Urinary bladder (tissue), 4 donors: ENCODE measurements at places on chromosomes 6 and 20. TPM values are rescaled to one million over a fixed set of nuclear protein-coding genes. Genes with fewer than 3 reads are reported as not detected.

DNA sequence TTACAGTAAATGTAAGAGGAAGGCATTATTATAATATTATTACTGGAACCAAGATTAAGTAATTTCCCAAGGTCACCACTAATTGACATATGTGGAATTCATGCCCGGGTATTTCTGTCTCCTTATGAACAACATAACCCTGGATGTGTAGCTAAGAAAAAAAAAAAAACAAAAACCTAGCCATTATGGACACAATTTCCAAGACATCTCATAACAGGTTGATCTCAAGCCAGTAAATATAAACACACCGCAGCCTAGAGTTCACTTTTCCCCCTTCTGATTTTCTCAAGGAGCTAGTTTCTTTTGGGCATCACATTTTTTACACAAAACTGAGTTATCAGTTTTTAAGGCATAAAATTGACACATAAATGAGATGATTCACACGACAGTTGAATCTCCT lies 306.5 kb upstream of the RSPO3 start:
- no peak for DNase-seq

- DNase-seq: no peak
These were observed 2.9 kb upstream of the SOD2 start for GRCh38 chr6:159695984-159696383.

DNA sequence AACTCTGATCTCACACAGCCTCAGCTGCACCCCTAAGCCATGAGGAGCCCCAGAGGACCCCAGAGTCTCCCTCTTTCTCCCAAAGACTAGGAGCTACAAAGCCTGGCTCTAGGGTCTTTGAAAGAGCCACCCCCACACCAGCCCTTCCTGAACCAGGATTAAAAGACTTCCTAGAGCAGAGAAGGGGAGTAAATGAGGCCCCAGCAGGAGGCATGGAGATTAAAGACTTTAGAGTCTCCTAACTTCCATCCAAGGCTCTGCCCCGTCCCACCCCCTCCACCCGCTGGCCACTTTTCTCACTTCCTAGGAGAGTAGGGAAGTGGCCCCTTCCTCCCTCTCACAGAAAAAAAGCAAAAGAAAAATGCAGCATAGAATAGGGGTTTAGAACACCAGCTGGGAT lies 1.7 kb downstream of the PREX1 start:
- no peak for DNase-seq

DNA sequence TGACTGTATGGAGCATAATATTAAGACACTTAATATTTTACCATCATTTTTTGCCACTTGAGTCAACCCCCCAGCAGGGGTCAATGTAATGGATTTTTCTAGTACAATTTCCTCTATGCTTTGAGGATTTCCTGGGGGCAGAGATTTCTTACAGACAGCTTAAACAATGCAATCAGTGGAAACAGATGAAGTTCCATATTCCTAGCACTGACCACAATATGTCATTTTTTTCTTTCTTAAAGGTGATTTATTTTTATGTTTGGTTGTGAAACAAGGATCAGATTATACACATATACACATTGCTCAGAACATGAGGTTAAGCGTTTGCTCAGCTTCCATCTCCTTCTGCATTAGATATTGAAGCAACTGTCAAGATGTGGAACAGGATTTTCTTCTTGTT lies 82.0 kb upstream of the ID4 start:
- DNase-seq: no peak

DNA sequence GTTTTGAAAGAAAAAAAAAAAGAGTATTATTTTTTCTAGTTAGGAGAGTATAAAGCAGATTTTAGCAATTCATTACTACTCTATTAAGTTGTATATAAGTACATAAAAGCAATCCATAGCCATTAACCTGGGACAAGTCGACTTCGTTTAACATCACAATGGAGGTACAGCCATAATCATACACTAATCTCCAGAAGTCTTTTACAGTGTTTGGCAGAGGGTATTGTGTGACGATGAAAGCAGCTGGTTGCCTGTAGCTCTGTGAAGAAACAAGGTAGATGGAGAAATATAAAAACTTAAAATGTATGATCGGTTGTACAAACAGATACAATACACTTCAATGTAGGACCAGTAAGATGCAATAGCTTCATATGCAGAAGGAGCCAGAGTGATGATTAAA lies 75.9 kb upstream of the THEMIS start:
- no peak for DNase-seq

- no peak for DNase-seq
These were observed 220.4 kb upstream of the ZNF217 start for GRCh38 chr20:53814060-53814459.

- no peak for DNase-seq
These were observed 51.7 kb upstream of the CHRNA4 start for GRCh38 chr20:63412889-63413288.

GRCh38 chr6:33854572-33855030 lies 50.8 kb upstream of the MLN start:
- no peak for DNase-seq

CRISP3 gene
- total RNA-seq: 31.8 TPM

HLA-DOA gene
- 2.7 TPM for total RNA-seq

DNA sequence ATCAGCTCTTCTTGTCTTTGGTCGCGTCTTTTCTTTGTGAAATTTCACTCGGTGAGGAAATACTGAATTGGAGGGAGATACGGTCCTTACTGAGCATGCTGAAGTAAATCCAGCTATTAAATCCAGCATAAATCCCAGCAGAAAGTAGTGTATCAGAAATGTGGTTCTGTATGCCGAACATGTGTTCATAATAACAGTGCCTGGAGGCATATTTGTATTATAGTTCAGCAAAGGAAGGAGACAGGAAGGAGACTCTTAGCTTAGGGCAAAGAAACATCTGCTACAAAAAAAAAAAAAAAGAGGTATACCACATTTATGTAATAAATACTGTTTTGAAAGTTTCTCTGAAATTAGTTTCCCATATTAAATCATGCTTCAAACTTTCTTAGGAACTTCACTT lies 211.8 kb downstream of the PLCB4 start:
- DNase-seq: no peak

LST1 gene
- 4.2 TPM for total RNA-seq

SCRT2 gene
- total RNA-seq: not detected

B3GALT4 gene
- total RNA-seq: 8.0 TPM
